ENCODE measurements at places on chromosomes 6 and 20.
A peak's percentile ranks its signal among the peaks of the same experiment; 100 is the strongest.

- DNase-seq = no peak
Observed at GRCh38 chr20:64129146-64129782, 21.9 kb upstream of the NPBWR2 start.

- no peak for DNase-seq
Observed at GRCh38 chr6:90406142-90406794, 109.6 kb upstream of the BACH2 start.

- DNase-seq = no peak
Observed at GRCh38 chr20:51410586-51411325, 131.8 kb downstream of the NFATC2 start.

DNA sequence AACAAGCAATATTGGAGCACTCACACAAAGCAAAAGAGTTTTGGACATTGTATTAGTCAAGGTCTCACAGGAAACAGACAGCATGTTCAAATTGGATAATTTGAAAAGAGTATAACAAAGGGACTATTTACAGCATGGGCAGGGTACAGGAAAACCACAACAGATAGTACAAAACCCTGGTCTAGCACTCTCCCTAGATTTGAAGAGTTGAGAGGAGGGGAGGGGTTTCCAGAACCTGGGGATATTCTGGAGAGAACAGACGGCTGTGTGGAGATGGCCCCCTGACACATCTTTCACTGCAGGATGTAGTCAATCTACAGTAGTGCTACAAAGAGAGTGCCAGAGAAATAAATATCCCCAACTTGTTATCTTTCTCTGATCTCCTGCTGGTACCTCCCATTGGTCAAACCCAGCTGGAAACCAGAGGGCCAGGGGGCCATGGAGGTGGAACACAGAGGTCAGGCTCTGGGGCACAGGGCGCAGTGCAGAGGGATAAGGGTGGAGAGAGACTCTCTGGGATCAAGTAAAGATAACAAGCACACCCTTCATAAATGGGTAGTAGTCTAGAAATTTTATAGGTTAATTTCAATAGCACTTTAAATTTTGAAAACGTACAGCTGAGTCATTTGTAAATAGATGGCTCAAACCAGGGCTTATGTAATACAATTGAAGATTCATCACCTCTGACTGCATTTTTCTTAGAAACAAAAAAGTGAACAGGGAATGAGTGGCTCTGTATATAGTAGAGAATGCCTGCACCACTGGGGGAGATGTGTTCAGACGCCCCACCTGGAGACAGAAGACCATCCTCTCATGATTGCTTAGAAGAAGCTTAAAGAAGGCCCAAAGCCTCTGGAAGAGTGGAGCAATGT, 25.7 kb downstream of the RCAN2 start:
- DNase-seq = no peak

- no peak for DNase-seq
Observed at GRCh38 chr20:6122111-6122872, 538 bp downstream of the FERMT1 start.

DNA sequence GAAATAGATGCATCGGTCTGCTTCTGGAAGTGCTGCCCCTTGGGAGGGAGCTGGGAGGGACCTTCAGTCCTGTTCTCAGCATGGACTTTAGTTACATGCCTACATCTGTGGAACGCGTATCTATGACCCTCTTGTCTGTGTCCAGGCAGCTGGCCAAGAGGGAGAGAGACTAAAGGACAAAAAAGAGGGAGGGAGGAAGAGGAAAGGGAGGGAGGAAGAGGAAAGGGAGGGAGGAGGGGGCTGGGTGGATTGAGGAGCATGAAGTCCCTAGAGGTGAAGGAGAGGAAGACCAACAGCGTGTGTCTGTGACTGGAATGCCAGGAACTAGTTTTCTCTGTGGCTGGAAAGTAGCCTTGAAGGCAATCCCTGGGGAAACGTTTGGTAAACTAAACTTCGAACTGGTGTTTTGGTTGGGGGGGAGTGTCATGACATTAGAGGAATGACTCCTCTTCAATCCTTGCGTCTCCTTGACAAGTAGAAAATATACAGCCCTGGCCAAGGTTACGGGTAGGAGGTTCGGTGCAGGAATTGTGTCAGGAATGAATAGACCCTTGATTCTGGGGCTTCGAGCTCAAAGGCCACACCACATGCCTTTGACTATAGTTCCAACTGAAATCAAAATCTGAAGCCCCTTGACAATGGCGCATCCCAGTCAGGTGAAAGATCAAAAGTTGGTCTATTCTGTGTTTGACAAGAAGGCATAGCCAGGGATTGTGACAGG, 52.0 kb upstream of the PLEKHG1 start:
- no peak for DNase-seq

DNA sequence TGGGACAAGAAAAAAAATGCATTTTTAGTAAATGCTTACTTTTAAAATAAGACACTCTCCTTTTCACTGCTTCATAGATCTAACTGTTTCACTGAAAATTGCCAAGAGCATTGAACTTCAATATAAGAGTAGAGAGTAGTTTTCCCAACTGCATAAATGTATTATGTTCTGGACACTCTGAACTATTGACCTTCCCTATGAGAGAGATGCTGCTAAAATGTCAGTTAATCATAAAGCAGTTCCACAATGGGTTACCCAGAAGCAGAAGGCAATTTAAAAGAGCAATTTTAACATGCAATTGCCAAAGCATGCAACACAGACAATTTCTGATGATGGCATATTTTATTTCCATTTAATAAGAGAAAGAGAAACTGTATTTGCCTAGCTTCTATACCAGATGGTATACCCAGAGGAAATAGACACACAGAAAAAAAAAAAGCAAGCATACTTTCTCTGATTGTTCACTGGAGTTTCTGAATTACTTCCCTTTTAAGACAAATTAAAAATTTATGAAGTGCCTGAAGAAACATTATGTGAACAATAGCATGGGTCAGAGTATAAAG, 279.1 kb upstream of the THEMIS start:
- no peak for DNase-seq

DNA sequence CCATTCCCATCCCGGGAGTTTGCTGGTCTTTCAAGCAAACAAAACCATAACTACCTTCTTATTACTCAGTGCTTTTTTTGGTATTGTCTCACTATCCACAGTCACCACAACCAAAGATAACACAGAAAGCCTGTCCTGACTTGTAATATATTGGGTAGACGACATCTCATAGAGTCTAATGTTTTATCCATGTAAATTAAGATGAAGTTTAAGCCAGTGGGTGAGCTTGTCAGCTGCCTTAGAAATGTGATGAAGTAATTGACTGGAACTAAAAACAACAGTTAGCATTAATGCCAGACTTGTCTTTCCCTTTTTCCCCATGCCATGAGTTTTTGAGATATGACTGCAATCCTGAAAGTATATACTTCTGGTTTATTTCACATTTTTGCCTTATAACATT, 282.7 kb upstream of the PRDM1 start:
- DNase-seq = no peak

GRCh38 chr6:154500769-154501577, 9.5 kb downstream of the CNKSR3 start:
- no peak for DNase-seq

GRCh38 chr6:161300823-161301222, 27.0 kb upstream of the AGPAT4 start:
- DNase-seq = no peak

DNA sequence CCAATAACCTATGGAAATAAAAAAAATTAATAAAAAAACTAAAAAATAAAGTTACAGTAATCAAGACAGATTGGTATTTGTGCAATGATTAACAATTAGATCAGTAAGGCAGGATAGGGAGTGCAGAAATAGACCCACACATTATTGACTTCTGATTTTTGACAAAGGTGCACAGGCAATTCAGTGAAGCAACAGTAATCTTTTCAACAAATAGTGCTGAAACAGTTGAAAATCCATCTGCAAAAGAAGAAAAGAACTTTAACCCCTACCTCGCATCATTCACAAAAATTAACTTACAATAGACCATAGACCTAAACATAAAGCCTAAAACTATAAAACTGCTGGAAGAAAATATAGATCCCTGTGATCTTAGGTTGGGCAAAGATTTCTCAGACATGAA, 4.5 kb upstream of the SMLR1 start:
- no peak for DNase-seq

DNA sequence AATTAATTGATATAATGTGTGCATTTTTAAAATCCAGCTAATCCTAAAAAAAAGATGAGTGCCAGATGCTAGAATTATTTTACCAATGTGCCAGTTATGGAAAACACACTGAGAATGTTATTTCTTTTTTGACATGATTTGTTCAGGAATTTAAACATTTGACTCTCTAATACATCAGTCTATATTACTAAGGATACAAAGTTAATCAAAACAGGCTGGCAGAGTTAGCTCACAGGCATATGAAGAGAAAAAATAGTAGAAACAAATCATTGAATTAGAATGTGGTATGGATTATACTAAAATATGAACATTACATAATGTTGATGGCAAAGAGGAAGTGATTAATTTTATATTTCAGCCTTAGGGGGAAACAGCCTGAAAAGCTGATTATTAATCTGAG, 368.3 kb upstream of the GJE1 start:
- DNase-seq = no peak

- no peak for DNase-seq
Observed at GRCh38 chr6:165301372-165302246, 7.8 kb downstream of the C6orf118 start.

DNA sequence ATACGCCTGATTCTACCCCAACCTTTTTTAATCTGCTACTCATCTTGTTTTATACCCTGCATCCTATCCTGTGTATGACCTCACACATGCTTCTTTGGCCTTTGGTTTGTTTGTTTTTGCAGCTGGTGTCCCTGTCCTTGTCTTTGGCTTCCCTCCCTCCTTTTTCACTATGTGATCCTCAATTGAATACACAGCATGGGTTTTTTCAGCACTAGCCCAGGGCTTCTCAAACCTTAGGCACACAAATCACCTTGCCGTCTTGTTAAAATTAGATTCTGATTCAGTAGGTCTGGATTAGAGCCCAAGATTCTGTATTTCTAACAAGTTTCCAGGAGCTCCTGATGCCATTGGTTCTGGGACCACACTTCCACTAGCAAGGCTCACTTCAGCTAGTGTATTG, 321.5 kb upstream of the MAN1A1 start:
- DNase-seq = no peak

- DNase-seq = no peak
Observed at GRCh38 chr6:28522594-28523240, 3.0 kb upstream of the GPX5 start.

DNA sequence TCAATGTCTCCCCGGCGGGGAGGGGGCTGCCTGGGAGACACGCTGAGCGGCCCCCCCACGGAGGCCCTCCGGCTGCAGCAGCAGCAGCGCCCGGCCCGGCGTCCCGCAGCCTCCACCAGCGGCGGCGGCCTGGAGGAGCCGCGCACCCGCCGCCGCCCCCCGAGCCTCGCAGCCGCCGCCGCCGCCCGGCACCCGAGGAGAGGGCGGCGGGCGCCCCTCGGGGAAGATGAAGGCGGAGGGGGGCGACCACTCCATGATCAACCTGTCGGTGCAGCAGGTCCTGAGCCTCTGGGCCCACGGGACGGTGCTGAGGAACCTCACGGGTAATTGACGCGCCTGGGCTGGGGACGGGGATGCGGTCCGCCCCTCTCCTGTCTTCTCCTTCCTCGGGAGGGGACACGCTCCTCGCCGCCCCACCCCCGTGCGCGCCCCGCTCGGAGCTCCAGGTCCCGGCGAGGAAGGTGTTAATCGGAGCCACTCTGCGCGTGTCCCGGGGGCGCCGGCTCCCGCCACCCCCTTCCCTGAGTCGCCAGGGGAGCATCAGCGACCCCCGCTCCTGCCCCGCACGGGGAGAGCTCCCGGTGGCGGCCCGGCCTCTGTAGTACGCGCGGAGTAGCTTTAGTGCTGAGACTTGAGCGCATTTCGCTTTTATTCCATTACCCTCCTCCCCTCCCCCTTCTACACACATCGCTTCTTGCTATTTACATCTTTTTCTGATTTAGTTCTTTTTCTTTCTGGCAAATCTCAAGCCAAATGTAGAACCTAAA, 686 bp downstream of the TMEM170B start:
- peak; percentile 2 for DNase-seq
